ENCODE measurements at places on chromosomes 4 and X. TPM values are rescaled to one million over a fixed set of nuclear protein-coding genes. Genes with fewer than 3 reads are reported as not detected.

The LEF1 gene
- polyA plus RNA-seq, result 124 TPM

The CCDC120 gene
- polyA plus RNA-seq, result 16.5 TPM

The KLB gene
- polyA plus RNA-seq, result 0.19 TPM

The NDST3 gene
- 10.8 TPM for polyA plus RNA-seq

- no peak for DNase-seq
Measured at GRCh38 chr4:70681704-70682103, 6.6 kb upstream of the UTP3 start.

GRCh38 chr4:37268319-37268718 is 23.8 kb downstream of the NWD2 start:
- DNase-seq, result no peak

DNA sequence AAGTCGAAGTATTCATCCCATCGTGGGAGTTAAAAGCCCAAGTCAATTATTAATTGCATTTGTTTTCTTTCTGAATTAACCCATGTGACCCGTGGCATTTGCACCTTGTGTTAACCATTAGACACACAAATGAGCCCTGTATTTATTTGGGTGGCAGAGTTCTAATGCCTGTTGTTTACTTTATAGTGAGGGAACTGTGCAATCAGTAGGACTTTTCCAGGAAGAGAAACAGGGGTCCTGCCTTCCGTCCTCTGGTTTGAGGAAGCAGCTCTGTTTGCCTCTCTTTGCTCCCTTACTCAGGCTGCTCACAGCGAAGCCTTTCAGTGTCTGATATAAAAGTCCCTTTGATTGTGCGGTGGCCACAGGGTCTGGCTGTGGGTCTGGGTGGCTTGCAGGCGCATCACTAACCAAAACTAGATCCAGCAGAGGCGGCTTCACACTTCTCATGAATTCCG is 263.6 kb downstream of the PTTG2 start:
- DNase-seq, result no peak

- no peak for DNase-seq
Measured at GRCh38 chr4:41844327-41844726, 90.9 kb upstream of the TMEM33 start.

DNA sequence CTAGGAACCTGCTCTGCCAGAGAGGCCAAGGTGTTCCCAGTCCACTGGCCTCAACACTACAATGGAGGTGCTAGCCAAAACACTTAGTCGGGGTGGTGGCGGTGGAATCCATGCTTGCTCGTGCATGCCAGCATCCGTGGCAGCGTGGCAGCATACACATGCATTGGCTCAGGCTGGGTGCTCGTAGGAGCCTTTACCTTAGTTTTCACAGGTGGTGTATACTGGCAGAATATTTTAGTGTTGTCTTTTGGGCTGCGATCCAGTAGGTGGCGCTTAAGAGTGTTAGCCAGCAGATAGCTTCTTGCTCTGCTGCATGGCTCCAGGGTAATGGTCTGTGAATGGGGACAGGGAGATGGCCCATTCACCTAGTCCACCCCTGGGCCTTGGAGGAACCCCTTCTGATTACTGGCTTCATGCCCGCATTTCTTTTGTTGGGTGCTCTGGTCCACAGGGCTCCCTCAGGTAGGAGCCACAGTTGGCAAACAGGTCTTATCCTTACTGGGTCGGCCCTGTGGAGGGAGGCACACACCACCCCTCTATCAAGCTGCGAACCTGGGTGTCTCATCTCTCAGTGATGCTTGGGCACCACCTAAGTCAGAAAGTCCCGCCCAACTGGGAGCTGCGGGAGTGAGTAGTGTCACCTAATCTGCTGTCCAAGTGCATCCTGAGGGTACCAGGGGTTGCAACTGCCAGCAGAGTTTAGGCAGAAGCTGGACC is 40.0 kb downstream of the RIPPLY1 start:
- DNase-seq, result no peak

- no peak for DNase-seq
Measured at GRCh38 chr4:76252271-76252653, 741 bp downstream of the FAM47E start.

- no peak for DNase-seq
Measured at GRCh38 chr4:79209822-79210635, 115.8 kb downstream of the NAA11 start.

DNA sequence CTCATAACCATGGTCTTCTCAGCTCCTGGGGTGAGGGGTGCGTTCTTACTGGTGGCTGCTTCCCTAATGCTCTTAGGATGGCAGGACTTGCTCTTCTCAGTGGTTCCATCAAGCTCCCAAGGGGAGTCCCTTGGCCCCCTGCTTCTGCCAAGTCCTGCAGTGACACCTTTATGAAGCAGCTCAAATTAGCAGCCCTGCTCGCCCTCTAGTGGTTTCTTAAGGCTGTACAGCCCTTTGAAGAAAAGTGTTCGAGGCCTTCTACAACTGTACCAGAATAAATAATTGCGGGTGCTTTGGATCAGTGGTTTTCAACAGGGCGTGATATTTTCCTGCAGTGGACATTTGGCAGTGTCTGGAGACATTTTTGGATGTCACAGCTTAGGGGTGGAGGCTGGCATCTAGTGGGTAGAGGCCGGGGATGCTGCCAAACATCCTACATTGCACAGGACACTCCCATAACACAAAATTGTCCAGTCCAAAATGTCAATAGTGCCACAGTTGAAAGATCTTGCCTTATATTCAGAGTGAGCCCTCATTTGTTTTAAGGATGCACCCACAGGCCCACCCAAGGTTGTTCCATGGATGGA is 204.7 kb upstream of the S100G start:
- DNase-seq, result no peak

DNA sequence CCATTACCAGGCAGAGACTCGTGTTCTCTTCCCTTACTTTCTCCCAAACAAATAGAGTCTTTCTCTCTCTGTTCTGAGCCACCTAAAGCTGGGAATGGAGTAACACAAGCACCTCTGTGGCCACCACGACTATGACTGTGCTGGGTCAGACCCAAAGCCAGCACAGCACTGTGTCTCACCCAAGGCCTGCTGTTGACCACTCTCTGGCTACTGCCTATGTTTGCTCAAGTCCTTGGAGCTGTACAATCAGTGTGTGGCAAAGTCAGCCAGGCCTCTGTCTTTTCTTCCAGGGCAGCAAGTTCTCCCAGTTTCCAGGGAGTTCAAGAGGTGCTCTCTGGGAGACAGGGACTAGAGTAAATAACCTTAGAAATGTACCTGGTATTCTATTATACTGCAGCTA is 239.4 kb downstream of the FAM47A start:
- DNase-seq, result no peak

GRCh38 chrX:456551-457291 is 70.0 kb upstream of the PPP2R3B start:
- DNase-seq, result no peak

- DNase-seq, result no peak
Measured at GRCh38 chrX:56068274-56068758, 163.8 kb upstream of the KLF8 start.

GRCh38 chr4:88137112-88137511 is 21.3 kb downstream of the ABCG2 start:
- DNase-seq, result no peak

- DNase-seq, result no peak
Measured at GRCh38 chr4:24922416-24922815, 9.6 kb upstream of the CCDC149 start.
